ENCODE measurements at places on chromosomes 4 and X.

GRCh38 chrX:72641611-72642010 is 69.0 kb upstream of the HDAC8 start:
- DNase-seq, result no peak

- DNase-seq, result no peak
Measured at GRCh38 chrX:103607364-103608305, at the start of gene TCEAL3. Gene TCEAL3, plus strand, starts transcription at chrX:103607963. Its CDS starts 1,102 bp downstream, at chrX:103609065.

DNA sequence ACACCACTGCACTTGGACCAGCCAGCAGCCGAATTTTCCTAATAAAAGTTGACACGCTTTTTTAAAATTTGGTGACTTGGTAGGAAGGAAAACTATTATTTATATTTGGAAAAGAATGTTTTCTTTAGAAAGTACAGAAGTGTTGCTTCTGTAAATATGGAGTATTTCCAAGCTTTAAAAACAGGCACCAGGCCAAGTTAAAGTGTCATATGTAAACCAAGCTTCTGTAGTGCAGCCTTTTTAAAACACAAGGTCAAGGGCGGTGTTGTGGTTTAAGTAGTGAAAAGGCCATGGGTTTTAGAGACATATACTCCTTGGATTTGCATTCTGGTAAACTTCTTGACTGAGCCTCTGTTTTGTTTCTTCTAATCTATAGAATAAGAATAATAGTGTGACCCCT is 62.7 kb downstream of the TRIM2 start:
- no peak for DNase-seq

DNA sequence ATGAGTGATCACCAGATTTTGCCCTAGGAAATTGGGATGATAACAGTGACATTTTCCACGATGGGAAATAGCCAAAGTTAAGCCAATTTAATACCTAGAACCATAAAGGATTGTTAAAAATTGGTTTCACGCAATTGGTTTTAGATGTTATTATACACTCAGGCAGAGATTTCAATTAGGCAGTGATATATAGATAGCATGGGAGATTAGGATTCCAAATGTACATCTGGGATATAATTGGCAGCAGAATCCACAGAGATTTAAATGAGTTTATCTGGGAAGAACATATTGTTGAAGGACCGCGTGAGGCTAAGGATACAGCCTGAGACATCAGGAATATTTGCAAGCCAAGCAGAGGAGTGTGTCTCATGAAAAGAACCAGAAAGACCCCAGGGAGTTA is 351.6 kb downstream of the GPM6A start:
- DNase-seq, result no peak

Measured in Jurkat, Clone E6-1 (cell line).